ENCODE measurements at places on chromosomes 6 and 20. TPM values are rescaled to one million over a fixed set of nuclear protein-coding genes. Genes with fewer than 3 reads are reported as not detected.

Gene OR2H2
- not detected for total RNA-seq

Gene TRIM40
- total RNA-seq, result not detected

Gene SPAG4
- 23.9 TPM for total RNA-seq

Gene HSF2
- total RNA-seq, result 18.2 TPM

Gene SIRPA
- total RNA-seq, result 104 TPM

Gene SLC22A7
- not detected for total RNA-seq

Gene ZNF391
- 2.6 TPM for total RNA-seq

Gene IL17A
- not detected for total RNA-seq

Gene BEND6
- 0.77 TPM for total RNA-seq

Gene POPDC3
- not detected for total RNA-seq

Gene VPS52
- total RNA-seq, result 59.1 TPM

Gene ORC3
- 27.1 TPM for total RNA-seq

Gene HLA-G
- total RNA-seq, result 3.0 TPM

Gene LRRC73
- total RNA-seq, result 0.76 TPM

Gene APOM
- 0.66 TPM for total RNA-seq

Gene BMP2
- 28.3 TPM for total RNA-seq

Gene LRP11
- 7.4 TPM for total RNA-seq

Gene TRIM10
- 0.19 TPM for total RNA-seq

Gene PGC
- not detected for total RNA-seq

Gene VGLL2
- not detected for total RNA-seq

Gene MYH7B
- total RNA-seq, result 0.09 TPM

Gene REM1
- 1.0 TPM for total RNA-seq

Gene CST5
- total RNA-seq, result not detected

Gene DOK5
- 0.32 TPM for total RNA-seq

Gene CASS4
- total RNA-seq, result 15.5 TPM

Gene RIPOR3
- 16.7 TPM for total RNA-seq

Gene PCNA
- 45.5 TPM for total RNA-seq

Gene KIFC1
- 1.2 TPM for total RNA-seq

Gene GPLD1
- total RNA-seq, result 2.6 TPM

Gene GSTA3
- not detected for total RNA-seq

Gene NFKBIL1
- 18.0 TPM for total RNA-seq

Gene PLCB4
- total RNA-seq, result 3.2 TPM

Gene MYO6
- 19.7 TPM for total RNA-seq

Gene CTAGE9
- not detected for total RNA-seq

Gene RBM38
- 49.2 TPM for total RNA-seq

Measured in spleen (tissue), 13 donors.